Glutamatergic neuron (in vitro differentiated cells): ENCODE measurements at places on chromosomes 2 and 18. TPM values are rescaled to one million over a fixed set of nuclear protein-coding genes. Genes with fewer than 3 reads are reported as not detected.

The MAP3K19 gene
- total RNA-seq = not detected

DNA sequence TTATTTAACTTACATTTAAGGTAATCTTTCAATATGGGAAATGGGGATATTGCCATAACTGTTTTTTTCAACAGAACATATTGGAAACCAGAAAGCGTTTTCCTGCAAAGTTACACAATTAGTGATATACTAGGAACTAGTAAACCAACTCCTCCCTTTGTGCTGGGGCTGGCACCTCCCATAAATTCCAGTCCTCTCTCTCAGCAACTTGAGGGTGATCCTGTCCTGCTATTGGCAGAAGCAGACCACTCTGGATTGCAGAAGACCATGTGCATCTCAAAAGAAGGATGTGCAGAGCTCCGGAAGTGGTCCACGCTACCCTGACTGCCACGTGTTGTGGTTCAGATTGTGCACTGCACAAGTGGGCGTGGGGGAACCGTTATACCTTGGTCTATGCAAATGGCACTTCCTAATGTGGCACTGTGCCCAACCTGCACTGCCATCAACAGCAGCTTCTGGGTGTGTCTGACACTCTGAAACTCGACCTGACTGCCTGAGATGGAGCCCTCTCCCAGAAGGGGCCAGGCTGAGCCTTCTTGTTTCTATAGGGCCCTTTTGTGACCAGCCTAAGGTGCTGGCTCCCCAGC, 219.2 kb downstream of the ZNF516 start:
- no peak overlapping the region for H3K27ac ChIP-seq
- no peaks in the 10 kb centered on the region for H3K4me1 ChIP-seq
- H3K4me3 ChIP-seq = no peak overlapping the region
- peaks cover 1% of the 10 kb centered on the region for H3K27me3 ChIP-seq
- H3K36me3 ChIP-seq = no peaks in the 10 kb centered on the region
- no peak for DNase-seq

DNA sequence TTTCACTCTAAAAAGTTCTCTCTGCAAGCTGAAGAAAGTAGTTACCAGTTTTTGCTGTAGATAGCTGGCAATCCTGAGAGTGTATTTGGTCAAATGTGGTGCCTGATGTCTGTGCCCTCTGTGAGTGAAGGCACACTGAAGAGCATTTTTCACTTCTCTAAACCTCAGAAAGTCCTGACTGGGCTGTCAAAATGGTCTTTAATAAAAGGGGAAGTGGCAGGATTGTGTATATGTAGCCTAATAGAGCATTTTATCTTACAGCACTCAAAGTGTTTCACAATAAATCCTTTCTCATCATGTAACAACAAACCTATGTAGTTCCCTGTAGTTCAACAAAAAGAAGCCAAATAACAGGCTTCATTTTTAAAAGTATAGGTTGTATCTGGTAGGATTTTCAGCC, 1552.3 kb upstream of the SLC39A10 start:
- no peak overlapping the region for H3K27ac ChIP-seq
- no peak for DNase-seq
- no peaks in the 10 kb centered on the region for H3K27me3 ChIP-seq

DNA sequence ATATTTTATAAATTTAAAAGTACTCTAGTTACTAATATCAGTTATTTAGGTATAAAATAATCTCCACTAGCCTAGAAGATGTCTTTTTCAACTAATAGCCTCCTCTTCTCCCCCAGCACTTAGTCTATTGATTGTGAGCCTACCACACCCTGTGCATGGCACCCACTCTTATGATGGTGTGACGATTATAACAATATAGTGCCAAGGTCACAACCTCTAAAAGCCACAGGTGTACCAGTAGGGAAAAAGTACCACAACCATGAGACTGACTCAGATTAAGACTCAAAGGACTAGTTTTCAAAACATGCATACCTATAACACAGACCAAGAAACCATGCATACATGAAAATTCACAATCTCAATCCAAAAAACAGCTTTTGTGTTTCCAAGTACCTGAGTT, 27.6 kb downstream of the THADA start:
- no peak overlapping the region for H3K27ac ChIP-seq
- no peaks in the 10 kb centered on the region for H3K36me3 ChIP-seq
- H3K4me3 ChIP-seq = no peak overlapping the region
- no peak for DNase-seq
- no peaks in the 10 kb centered on the region for H3K4me1 ChIP-seq
- no peaks in the 10 kb centered on the region for H3K27me3 ChIP-seq

DNA sequence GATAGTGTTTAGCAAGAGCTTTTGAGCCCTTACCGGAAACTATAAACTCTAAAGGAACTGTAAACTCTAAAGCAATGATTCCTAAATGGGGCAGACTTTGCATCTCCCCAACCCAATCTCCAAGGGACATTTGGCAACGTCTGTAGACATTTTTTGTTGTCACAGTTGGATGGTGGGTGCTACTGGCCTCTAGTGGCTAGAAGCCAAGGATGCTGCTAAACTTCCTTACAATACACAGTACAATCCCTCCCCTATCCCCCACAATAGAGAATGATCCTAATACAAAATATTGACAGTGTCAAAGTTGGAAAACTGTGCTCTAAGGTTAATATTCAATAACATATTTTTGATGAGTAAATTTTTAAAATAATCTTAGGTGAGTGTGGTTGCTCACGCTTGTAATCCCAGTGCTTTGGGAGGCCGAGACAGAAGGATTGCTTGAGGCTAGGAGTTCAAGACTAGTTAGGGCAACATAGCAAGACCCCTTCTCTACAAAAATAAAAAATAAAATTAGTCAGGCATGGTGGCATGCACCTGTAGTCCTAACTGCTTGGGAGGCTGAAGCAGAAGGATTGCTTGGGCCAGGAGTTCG, 66.7 kb downstream of the PTPN4 start:
- no peak overlapping the region for H3K4me3 ChIP-seq
- peak overlapping the region; percentile 72 for H3K27ac ChIP-seq
- peaks cover 6% of the 10 kb centered on the region for H3K27me3 ChIP-seq
- peaks cover 10% of the 10 kb centered on the region for H3K36me3 ChIP-seq
- DNase-seq = peak; percentile 50

The HOXD11 gene
- total RNA-seq = not detected

GRCh38 chr18:59957957-59958356, 58.2 kb downstream of the PMAIP1 start:
- no peaks in the 10 kb centered on the region for H3K36me3 ChIP-seq
- no peaks in the 10 kb centered on the region for H3K4me1 ChIP-seq
- no peak overlapping the region for H3K27ac ChIP-seq
- H3K27me3 ChIP-seq = no peaks in the 10 kb centered on the region
- peak; percentile 37 for DNase-seq

DNA sequence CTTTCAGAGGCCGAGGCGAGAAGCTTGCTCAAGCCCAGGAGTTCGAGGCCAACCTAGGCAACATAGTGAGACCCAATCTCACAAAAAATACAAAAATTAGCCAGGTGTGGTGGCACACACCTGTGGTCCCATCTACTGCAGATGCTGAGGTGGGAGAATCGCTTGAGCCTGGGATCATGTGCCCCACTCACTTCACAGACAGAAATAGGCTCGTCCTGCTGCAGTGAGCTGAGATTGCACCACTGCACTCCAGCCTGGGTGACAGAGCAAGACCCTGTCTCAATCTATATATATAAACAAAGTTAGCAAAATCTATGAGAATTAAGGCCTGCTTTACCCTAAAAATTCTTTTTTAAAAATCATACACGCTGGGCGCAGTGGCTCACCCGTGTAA, 50.8 kb downstream of the TEX44 start:
- H3K27ac ChIP-seq = no peak overlapping the region
- DNase-seq = no peak
- H3K27me3 ChIP-seq = peaks cover 4% of the 10 kb centered on the region
- peaks cover 7% of the 10 kb centered on the region for H3K4me1 ChIP-seq
- H3K4me3 ChIP-seq = no peak overlapping the region
- no peaks in the 10 kb centered on the region for H3K36me3 ChIP-seq

The ZNF521 gene
- total RNA-seq = 58.7 TPM

The MOGAT1 gene
- total RNA-seq = not detected

GRCh38 chr18:26335571-26336487, 109.6 kb downstream of the TAF4B start:
- no peaks in the 10 kb centered on the region for H3K27me3 ChIP-seq
- no peaks in the 10 kb centered on the region for H3K36me3 ChIP-seq
- DNase-seq = no peak

DNA sequence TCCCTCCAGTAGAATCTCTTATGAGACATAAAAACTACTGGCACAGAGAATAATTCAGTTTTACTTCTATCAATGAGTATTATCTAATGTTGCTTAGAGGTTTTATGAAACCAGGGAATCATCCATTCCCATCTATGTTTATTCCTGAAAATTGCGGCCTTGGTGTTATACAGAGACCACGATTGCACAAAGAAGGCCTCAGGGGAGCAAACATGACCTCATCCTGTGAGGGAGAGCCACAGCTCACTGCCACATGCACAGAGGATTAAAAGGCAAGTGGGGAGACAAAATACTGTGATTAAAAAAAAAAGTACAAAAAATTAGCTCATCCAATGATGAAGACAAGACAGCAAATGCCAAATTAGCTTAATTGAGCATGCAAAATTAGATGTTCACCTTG, 111.8 kb upstream of the SLC35G4 start:
- H3K4me3 ChIP-seq = peak overlapping the region; percentile 45
- H3K27me3 ChIP-seq = no peaks in the 10 kb centered on the region
- H3K36me3 ChIP-seq = no peaks in the 10 kb centered on the region
- DNase-seq = peak; percentile 42
- peak overlapping the region; percentile 9 for H3K27ac ChIP-seq

GRCh38 chr2:144405982-144406788, 113.7 kb downstream of the ZEB2 start:
- peaks cover 39% of the 10 kb centered on the region for H3K4me1 ChIP-seq
- H3K27me3 ChIP-seq = peaks cover 12% of the 10 kb centered on the region
- no peak overlapping the region for H3K4me3 ChIP-seq
- no peaks in the 10 kb centered on the region for H3K36me3 ChIP-seq
- H3K27ac ChIP-seq = peak overlapping the region; percentile 44

DNA sequence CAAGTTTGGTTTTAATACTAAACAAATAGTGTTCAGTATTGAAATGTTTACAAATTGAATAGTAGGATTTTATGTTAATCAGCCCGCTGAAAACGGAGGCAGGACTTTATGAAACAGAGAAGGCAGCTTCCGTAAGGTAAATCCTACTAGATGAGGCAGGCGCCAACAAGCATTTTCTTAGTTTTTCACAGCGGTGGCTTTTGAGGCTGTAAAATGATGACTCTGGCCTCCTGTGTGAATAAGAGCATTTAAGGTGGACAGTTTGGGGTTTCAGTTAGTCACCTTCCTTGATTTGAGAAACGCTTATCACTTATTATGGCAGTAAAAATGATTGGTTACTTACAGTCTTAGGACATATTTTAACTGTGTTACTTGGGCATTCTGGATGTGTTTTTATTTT, 212.9 kb downstream of the PTGR3 start:
- no peak overlapping the region for H3K4me3 ChIP-seq
- H3K36me3 ChIP-seq = no peaks in the 10 kb centered on the region
- DNase-seq = no peak

The HOXD3 gene
- not detected for total RNA-seq

GRCh38 chr2:150428641-150429040, 58.8 kb downstream of the RND3 start:
- H3K27me3 ChIP-seq = peaks cover 5% of the 10 kb centered on the region
- H3K36me3 ChIP-seq = no peaks in the 10 kb centered on the region
- peaks cover 55% of the 10 kb centered on the region for H3K4me1 ChIP-seq
- peak overlapping the region; percentile 81 for H3K4me3 ChIP-seq
- no peak for DNase-seq

- no peak overlapping the region for H3K4me3 ChIP-seq
- no peak for DNase-seq
- H3K4me1 ChIP-seq = peaks cover 53% of the 10 kb centered on the region
- peaks cover 2% of the 10 kb centered on the region for H3K27me3 ChIP-seq
These were observed 64.9 kb downstream of the CDH2 start for GRCh38 chr18:28112056-28112470.

The PCARE gene
- total RNA-seq = 0.66 TPM

- DNase-seq = no peak
- no peak overlapping the region for H3K27ac ChIP-seq
- H3K36me3 ChIP-seq = no peaks in the 10 kb centered on the region
- peaks cover 15% of the 10 kb centered on the region for H3K4me1 ChIP-seq
These were observed 276.9 kb downstream of the CAMKMT start for GRCh38 chr2:44638649-44639048.

GRCh38 chr2:39356922-39357639, 80.0 kb downstream of the MAP4K3 start:
- H3K27ac ChIP-seq = no peak overlapping the region
- H3K36me3 ChIP-seq = peaks cover 25% of the 10 kb centered on the region
- H3K4me1 ChIP-seq = no peaks in the 10 kb centered on the region

DNA sequence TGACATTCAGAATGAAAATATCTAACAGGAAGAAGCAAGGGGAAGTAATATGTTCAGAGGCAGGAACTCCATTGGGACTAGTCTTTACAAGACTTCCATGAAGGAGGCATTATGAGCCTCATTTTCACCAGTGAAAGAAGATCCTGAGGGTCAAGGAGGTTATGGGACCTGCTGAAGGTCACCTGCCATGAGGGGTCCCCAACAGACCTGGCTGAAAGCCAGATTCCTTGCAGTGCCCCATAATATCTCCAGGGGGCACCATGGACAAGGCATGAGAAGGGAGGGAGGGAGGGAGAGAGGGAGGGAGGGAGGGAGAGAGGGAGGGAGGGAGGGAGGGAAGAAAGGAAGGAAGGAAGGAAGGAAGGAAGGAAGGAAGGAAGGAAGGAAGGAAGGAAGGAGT, 27.9 kb downstream of the XDH start:
- no peaks in the 10 kb centered on the region for H3K36me3 ChIP-seq
- H3K4me3 ChIP-seq = no peak overlapping the region
- DNase-seq = no peak
- peaks cover 5% of the 10 kb centered on the region for H3K27me3 ChIP-seq
- no peak overlapping the region for H3K27ac ChIP-seq
- H3K4me1 ChIP-seq = no peaks in the 10 kb centered on the region

- H3K36me3 ChIP-seq = no peaks in the 10 kb centered on the region
- H3K27me3 ChIP-seq = no peaks in the 10 kb centered on the region
- H3K4me3 ChIP-seq = no peak overlapping the region
- no peak overlapping the region for H3K27ac ChIP-seq
- DNase-seq = no peak
These were observed 608.1 kb upstream of the REG3G start for GRCh38 chr2:78417355-78417754.

The FN1 gene
- 28.6 TPM for total RNA-seq

- no peak overlapping the region for H3K4me3 ChIP-seq
- no peaks in the 10 kb centered on the region for H3K36me3 ChIP-seq
These were observed 1622.7 kb upstream of the CELF4 start for GRCh38 chr18:39188278-39188677.

- H3K36me3 ChIP-seq = peaks cover 12% of the 10 kb centered on the region
- no peak for DNase-seq
- no peak overlapping the region for H3K27ac ChIP-seq
- peaks cover 3% of the 10 kb centered on the region for H3K27me3 ChIP-seq
These were observed 38.4 kb downstream of the PAX8 start for GRCh38 chr2:113240150-113240914.
